ENCODE measurements at places on chromosomes 3 and 15. TPM values are rescaled to one million over a fixed set of nuclear protein-coding genes. Genes with fewer than 3 reads are reported as not detected.

The STRIT1 gene
- polyA plus RNA-seq, result not detected

The ACKR4 gene
- 2.6 TPM for polyA plus RNA-seq

The RAD51 gene
- 9.2 TPM for polyA plus RNA-seq

DNA sequence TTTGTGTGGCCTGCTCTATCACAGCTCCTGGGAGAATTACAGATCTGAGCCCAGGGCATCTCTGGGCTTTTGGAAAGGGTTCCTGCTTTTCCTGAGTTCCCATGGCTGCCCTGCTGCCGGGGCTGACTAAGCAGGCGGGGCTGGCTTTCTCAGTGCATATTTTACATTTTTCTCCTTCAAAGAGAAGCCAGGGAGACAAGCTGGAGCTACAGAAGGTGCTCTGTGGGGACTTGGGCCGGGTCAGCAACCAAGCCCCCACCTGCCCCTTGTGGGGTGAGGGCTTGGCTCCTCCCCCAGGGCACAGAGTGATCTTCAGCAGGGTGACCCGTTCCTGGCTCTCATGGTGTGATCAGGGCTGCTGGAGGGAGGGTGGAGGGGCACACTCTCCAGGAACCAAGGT is 17.4 kb downstream of the ABTB1 start:
- DNase-seq, result no peak

DNA sequence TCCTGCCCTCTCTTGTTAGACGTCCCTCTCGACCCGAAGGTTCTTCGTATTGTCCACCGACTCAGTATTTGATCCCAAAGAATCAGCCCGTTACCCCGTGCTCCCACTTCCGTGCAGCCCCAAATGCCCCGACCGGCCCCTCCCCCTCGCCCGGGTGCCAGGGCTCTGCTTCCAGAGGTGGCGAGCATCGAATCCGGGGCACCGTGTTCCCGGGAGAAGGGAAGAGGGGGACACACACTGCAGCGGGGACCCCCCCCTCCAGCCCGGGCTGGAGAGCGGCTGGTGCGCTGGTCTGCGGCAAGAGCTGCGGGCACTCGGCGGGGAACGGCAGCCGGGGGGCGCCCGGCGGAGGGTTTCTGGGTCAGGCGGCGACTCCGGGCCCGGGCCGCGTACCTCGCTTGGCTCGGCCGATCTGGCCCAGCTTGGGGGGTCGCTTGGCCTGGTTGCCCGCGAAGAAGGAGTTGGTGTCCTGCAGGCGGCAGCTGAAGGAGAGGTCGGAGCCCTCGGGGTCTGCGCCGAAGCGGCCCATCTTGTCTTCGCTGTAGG is 556 bp downstream of the CAMK2N2 start:
- no peak for DNase-seq

The VIPR1 gene
- 7.8 TPM for polyA plus RNA-seq

DNA sequence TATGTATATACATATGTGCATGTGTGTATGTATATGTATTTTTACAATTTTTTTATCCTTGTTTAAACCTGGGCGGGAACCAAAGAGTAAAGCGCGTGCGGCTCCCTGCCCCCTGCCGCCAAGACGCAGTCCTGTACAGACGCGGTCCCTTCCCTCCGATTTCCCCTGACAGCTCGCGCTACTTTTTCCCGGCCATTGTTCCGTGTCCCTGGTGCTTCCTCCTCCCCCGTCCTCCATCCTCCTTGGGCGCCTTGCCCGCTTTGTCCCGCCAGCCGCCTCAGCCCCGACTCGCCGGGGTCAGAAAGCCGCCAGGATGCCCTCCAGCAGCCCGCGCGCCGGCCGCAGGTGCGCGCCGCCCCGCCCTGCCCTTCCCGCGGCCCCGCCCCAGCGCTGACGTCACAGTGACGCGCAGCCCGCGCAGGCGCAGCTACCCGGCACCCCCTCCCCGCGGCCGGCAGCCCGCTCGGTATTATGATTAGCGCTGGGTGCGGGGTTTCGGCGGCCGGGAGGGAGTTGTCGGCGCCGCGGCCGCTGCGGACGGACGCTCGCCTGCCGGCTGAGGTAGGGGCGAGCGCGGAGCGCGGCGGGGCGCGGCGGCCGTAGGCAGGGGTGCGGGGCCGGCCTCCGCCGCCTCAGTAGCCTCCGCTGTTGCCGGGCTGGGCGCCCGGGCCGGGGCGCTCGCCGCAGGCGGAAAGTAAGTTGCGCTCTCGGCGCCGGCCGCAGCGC is at the start of gene SNRK:
Gene SNRK (plus strand): TSS at position 426 of the 726 bp plus-strand sequence. CDS start 16,664 bp downstream, outside the sequence.
- DNase-seq, result peak; percentile 86

- no peak for DNase-seq
Observed at GRCh38 chr3:60434950-60435349, 816.3 kb downstream of the FHIT start.

GRCh38 chr15:79702621-79703020 is 194.2 kb downstream of the MTHFS start:
- DNase-seq, result no peak

DNA sequence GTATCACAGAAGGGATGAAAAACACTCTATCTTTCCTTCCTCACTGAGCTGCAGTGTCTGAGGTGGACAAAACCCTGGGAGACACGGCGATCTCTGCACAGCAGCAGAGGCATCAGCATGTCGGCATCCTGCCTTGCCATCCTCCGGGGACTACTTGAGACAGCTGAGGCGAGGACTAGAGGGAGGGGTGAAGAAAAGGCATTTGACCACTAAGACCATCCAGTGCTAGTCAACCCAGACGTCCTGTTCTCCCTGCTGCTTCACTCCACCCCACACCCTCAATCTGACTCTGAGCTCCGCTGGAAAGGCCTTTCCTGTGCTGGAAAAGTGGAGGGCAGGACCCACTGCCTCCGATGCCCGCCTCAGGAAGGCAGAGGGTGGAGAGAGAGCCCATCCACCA is 67.3 kb downstream of the VGLL4 start:
- DNase-seq, result no peak

GRCh38 chr3:7504886-7505775 is 644.2 kb downstream of the GRM7 start:
- no peak for DNase-seq

GRCh38 chr15:89367485-89368451 is 33.1 kb upstream of the POLG start:
- DNase-seq, result no peak

The HRH1 gene
- 5.4 TPM for polyA plus RNA-seq

The TMC3 gene
- polyA plus RNA-seq, result 0.25 TPM

DNA sequence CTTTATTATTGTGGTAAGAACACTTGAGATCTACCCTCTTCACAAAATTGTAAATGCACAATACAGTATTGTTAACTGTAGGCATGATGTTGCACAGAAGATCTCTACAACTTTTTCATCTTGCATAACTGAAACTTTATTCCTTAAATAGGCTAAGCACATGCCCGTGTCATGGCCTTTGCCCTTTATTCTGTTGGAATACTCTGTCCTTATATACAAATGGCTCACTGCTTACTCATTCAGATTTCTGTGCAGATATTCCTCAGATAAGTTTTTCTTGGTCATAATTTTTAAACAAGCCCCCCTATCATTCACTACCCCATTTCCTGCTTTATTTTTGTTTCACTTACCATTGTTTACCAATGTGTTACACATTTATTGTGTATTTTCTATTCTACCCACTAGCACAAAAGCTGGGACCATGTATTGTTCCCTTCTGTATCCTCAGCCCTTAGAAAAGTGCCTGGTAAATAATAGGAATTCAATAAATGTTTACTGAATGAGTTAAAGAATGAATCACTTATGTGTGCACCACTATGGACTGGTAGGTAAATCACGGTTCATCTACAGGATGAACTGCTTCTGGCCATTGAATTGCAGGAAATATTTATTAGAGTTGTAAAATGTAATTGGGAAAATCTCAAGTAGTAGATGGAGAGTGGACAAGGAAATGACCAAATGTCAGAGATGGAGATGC is 151.0 kb downstream of the CPNE4 start:
- DNase-seq, result no peak

DNA sequence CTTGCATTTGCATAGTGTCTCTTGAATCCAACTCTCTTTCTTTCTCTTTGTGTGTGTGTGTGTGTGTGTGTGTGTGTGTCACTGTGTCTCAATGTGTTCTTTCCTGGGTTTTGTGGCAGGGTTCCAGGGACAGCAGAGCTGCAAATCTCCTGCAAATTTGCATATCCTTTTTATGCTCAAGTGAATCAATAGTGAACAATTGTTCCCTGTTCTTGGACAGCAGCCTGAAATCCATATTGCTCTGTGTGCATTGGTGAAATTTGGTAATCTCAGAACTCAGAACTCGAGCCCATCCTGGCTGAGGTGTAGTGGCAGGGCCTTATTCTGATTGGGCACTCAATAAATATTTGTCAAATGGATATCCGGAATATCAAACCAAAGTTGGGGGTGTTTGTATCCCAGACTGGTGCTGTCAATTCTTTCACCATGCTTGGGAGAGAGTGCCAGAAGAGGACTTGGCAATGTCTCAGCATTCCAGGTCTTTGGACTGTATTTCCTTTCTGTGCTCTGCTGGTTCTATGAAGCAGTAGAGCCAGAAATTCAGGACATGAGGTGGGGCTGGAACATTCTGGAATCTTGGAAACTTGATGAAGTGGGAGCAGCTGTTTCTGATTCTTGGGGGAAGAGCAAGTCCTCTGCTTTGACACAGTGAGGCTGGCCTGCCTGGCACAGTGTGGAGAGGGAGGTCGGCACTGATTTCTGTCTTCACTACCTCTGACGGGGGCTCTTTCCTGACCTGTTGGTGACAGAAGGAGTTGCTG is 380.6 kb upstream of the C2CD4B start:
- DNase-seq, result peak; percentile 50

The PLIN1 gene
- polyA plus RNA-seq, result 1.4 TPM

GRCh38 chr3:50350213-50350526 is 405 bp downstream of the NPRL2 start:
- DNase-seq, result no peak

The BFSP2 gene
- not detected for polyA plus RNA-seq

DNA sequence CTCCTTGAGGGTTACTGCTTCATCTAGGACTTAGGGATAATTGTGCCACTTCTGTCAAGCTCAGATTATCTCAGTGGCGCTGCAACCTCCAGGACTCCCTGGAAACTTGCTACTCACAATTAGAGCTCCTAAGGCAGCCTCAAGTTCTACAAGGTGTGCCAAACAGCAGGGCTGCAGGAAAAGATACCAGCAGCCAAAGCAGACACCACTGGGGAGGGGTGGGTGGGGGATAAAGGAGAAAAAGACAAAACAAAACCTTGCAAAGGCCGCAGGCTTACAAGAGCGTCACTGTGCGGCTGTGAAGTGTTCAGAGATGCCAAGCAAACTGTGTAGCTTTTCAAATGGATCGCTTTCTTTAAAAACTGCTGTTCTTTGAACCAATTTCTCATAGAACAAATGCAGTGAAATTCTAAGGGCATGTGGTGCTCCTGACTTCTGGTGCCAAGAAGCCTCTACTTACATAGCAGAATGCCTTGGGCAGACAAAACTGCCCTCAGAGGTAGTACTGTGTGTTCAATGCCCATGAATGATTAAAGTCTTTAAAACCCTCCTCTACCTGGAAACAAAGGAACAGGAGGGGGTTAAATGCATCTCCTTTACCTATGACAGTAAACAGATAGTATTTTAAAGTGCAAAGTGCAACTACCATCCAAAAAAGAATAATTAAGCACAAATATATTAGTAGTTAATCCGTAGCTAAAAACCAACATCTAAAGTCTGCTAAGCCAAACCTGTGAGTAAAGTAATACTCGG is 353.4 kb downstream of the FOXP1 start:
- DNase-seq, result no peak

DNA sequence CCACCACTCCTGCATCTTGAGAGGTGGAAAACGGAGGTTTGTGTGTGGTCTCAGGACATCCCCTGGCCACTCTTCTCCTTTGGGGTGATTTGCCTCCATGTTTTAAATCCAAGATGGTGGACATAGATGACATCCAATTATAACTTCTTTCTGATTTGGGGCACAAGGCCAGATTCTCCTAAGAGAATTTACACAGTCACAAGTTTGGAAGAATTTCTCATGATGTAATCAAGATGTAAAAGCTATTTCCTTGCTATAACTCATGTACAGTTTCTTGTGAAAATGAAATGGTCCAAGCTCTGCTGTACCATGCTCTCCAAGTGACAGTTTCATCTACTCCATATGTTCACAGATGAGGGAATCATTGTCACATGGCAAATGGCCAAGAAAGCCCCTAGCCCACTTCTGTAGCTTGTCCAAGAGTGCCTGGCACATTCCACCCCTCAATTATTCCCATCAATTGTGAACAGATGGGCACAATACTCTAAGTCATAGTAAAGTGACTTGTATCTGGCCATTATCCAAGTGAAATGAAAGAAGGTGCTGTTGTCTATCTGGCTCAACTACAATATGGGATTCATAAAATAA is 134.6 kb upstream of the ROPN1 start:
- DNase-seq, result no peak

DNA sequence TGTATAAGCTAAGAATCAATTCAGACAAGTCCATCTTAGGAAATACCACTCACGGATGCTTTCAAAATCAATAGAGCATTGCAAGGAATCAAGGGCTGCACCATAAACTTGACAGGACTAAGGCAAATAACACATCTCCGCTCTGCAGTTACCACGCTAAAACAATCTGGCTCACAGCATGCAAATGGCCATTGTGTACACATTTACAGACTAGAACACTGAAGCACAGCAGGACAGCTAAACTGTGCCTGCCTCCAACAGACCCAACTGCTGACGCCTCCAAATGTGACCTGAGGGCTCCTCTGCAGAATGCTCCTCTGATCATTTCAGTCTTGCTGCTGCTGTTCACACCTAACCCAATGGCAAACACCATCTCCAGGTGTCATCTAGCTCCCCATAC is 104.3 kb downstream of the MEX3B start:
- no peak for DNase-seq

GRCh38 chr3:291646-292436 is 95.3 kb downstream of the CHL1 start:
- peak; percentile 33 for DNase-seq

The ISLR gene
- 45.1 TPM for polyA plus RNA-seq

GRCh38 chr15:39362821-39363561 is 217.9 kb upstream of the THBS1 start:
- no peak for DNase-seq

GRCh38 chr15:87846746-87847145 is 409.8 kb downstream of the NTRK3 start:
- DNase-seq, result no peak

DNA sequence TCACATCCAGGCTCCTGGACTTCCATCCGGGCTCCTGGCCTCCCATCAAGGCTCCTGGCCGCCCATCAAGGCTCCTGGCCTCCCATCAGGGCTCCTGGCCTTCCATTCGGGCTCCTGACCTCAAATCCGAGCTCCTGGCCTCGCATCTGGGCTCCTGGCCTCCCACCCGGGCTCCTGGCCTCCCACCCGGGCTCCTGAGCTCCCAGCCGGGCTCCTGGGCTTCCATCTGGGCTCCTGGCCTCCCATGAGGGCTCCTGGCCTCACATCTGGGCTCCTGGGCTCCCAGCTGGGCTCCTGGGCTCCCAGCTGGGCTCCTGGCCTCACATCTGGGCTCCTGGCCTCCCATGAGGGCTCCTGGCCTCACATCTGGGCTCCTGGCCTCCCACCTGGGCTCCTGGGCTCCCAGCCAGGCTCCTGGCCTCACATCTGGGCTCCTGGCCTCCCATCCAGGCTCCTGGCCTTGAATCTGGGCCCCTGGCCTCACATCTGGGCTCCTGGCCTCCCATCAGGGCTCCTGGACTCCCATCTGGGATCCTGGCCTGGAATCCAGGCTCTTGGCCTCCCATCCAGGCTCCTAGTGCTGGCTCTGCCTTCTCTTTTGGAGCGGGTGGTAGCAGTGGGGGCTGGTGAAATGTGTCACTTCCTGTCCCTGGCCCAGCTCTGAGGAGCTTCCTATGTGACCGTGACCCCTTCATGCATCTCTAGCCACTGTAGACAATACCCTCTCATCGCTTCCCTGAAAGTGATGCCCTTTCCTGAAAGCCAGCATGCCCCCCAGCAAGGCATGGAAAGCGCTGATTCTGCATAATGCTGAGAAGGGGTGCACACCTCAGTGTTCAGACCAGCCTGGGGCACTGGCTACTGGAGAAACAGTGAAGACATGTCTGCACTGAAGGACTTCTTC is 62.7 kb upstream of the BLM start:
- no peak for DNase-seq

The CFAP92 gene
- 2.6 TPM for polyA plus RNA-seq
